ENCODE measurements at places on chromosomes 12 and 14.

DNA sequence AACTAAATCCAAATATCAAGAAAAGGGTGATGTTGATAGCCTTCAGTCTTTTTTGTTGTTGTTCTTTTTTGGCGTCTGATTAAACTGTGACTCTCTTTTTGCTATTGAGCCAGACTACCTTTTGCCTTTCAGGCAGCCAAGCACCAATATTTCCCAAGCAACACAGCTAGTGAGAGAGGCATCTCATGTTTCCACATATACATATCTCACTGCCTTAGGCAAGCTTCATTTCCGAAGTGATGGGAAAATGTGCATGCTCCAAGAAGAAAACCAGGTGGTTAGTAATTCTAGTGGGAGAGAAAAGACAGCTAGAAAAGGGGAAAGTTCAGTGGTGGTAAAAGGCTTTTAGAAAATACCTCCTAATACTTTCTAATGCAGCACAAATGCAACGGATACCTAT lies 277.7 kb downstream of the TMTC2 start:
- no peak for DNase-seq

GRCh38 chr12:88310666-88311065 lies 168.6 kb downstream of the TMTC3 start:
- DNase-seq: no peak

DNA sequence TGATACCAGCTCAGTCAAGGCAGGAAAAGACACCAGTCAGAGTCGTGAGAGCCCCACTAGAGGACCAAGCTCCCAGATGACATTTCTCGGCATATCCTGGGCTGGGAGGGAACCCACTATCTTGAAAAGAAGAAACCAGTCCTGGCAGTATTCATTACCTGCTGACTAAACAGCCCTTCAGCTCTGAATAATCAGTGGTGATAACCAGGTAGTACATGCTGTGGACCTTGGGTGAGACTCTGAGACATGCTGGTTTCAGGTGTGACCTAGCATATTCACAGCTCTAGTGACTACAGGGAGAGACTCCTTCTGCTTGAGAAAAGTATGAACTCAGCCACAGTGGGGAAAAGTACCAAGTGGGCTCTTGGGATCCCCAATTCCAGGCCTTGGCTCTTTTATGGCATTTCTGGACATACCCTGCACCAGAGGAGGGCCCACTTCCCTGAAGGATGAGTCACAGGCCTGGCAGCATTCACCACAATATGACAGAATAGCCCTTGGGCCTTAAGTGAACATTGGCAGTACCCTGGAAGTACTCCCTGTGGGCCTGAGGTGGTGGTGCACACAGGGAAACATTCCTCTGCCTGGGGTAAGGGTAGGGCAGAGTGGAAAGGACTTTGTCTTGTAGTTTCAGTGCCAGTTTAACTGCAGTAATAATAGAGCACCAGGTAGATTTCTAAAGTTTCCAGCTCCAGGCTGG lies 82.6 kb upstream of the SLC38A4 start:
- DNase-seq: no peak

DNA sequence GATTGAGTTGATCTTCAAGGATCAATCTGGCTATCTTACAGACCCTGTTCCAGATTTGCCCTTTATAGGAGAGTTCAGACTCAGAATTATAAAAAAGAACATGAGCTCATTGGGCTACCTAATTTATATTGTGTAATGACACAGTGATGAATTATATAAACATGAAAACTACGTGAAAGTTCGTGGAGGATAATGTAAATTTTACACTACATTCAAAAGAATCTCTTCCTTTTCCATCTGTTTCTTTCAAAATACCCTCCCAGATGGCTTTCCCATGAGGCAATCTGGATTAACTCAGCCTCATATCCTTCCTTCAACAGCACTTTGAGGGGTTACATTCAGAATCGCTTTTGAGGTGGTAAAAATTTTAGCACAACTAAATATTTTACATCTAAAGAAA lies 129.3 kb downstream of the HMGA2 start:
- DNase-seq: no peak

- DNase-seq: peak; percentile 82
These were observed 371 bp upstream of the REM2 start for GRCh38 chr14:22882529-22883172.

GRCh38 chr12:51246254-51246853 lies 7.7 kb downstream of the DAZAP2 start:
- no peak for DNase-seq
